GDM1 (cell line): ENCODE measurements at places on chromosomes 2 and 18.
A peak's percentile ranks its signal among the peaks of the same experiment; 100 is the strongest.

- DNase-seq: peak; percentile 72
These were observed 28.3 kb upstream of the TOGARAM2 start for GRCh38 chr2:28952836-28953211.

- DNase-seq: peak; percentile 29
These were observed 37.6 kb downstream of the RMC1 start for GRCh38 chr18:23540867-23541266.

DNA sequence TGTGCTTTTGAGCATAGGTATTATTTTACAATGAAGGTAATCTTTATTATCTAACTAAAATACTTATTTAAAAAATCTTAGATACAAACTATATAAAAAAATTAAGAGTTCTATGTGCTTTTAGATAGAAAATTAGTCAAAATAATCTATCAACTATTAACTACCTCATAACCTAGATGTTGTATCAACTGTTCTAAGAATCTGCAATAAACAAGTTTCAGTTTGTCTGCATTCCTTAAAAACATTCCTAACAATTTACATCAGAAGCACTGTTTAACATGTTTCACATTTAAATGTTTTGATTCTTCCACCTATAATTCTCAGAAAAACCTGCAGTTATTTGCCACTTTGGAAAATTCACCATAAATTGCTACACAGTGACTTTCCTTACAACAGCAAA is 33.3 kb downstream of the NDUFS1 start:
- DNase-seq: no peak

GRCh38 chr18:77111449-77111848 is 21.1 kb downstream of the MBP start:
- no peak for DNase-seq

GRCh38 chr18:79748321-79749180 is 49.2 kb upstream of the KCNG2 start:
- no peak for DNase-seq

DNA sequence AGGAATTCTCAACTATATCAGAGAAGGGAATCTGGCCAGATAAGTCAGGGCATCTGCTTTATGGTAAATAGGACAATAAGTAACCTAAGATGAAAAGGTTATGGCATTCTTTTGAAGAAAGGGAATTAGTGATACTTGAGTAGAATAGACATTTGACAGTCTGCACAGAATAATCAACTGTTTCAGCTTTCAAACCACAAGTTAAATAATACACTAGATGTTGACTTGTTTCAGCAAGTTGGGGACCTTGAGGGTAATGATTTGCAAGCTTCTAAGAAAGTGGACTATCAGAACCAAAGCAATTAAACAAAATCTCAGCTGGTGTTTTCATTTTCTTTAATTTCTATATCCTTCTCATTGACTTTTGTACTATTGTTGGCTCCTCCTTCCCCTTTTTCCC is 54.5 kb downstream of the SLC39A10 start:
- DNase-seq: no peak

GRCh38 chr2:206776432-206776831 is 11.0 kb downstream of the FASTKD2 start:
- no peak for DNase-seq

GRCh38 chr2:20223407-20224163 is 1.3 kb downstream of the SDC1 start:
- DNase-seq: no peak

DNA sequence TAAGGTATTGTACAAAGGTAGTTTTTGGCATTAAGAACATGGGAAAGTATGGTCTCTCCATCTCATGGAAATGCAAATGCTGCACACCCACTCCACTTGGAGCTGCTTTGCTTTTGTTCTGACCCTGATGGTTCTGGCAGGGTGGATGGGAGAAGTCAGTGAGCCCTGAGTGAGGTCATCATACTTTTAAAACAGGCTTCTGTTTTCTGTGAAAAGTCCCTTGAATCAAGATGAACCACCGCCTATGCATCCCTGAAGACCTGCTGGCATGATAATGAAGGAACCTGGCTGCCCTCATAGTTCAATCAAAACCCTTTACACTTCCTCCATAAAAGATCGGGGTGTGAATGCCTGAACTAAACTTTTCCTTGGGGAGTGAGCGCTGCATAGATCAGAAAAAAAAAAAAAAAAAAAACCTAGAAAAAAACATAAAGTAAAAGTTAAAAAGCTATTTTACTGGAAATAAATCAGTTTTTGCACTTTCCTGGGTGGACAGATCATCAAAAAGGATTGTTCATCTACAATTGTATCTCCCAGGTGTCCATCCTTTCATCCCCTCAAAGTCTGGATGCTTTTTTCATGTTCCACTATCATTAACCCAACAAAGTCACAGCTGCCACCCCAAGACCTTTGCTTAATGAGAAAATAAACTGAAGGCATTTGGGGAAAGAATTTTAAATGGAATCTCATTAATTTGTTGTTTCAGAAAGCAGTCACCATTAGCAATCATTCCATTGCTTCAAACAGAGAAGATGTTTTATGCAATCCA is 728.1 kb upstream of the DDX18 start:
- DNase-seq: no peak

- no peak for DNase-seq
These were observed 1430.4 kb upstream of the ACVR2A start for GRCh38 chr2:146414456-146414855.

GRCh38 chr18:32420084-32420750 is 50.5 kb downstream of the GAREM1 start:
- no peak for DNase-seq

DNA sequence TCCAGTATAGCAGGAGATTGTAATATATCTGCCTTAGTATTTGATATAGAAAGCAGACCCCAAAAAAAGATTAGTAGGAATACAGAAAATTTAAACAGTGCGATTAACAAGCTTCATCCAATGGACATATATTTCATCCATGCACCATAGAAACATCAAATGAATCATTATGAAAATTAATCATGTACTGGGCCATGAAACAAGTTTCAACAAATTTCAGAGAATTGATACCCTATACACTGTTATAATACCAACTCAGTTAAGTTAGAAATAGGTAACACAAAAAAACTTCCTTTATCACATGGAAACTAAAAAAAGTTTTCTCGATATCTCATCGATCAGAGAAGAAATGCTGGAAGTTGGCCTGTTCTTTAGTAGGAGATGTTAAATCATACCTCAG is 192.1 kb upstream of the STON1 start:
- no peak for DNase-seq

DNA sequence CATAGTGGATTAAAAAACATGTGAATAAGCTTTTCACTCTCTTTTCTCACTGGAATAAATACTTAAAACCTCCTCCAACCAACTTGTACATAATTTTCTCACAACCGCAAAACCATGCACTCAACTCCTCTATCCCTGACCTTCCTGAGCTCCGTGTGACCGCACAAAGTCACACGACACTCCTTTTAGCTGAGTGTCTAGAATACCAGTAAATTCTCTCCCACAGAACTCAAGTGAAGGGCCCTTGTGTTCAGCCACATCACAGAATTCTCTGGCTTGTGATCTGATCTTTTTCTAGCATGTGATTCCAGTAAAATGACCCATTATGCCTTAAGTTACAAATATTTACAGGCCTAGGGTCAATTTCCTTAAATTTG is 91.2 kb upstream of the ARL4C start:
- DNase-seq: no peak

DNA sequence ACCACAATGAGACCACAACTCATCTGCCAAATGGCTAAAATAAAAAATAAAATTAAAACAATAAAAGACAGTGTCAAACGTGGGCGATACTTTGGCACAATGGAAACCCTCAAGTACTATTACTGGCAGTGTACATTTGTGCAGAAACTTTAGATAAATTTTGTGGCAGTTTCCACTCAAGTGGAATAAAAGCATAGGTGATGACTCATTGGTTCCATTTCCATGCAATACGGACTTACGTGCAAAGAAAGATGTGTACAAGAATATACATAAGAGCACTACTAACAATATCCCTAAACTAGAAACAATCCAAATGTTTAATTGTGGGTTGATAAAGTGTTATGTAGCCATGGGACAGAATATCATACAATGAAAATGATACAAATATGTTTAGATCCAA is 259.0 kb upstream of the HNMT start:
- no peak for DNase-seq

DNA sequence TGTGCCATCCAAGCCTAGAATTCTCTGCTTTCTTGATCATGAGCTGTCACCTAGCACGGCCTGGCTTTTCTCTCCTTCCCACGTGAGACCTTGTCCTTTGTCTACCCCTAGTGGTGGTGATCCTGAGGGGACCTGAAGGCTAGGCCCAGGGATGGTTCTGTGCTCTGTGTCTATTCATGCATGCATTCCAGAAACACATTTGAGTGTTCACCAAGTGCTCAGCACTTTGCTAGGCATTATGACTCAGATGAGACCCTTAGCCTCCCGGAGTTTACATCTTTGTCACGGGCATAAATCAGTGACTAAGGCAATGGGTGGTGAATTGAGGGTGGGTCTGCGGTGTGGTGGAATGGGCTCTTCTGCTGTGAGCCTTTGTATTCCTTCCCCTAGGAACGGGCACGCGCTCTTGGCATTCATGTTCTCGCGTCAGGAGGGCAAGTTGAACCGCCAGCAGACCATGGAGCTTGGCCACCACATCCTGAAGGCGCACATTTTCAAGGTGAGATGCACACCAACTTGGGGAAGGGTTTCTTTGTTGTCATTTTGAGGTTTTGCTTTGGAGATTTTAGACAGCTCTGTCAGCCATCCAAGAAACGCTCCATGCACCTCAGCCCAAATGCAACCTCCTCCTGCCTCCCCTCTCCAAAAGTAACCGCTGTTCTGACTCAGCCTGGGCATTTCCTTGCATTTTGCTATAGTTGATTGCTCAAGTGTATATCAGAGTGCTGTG is 100.9 kb downstream of the WDSUB1 start:
- peak; percentile 40 for DNase-seq

GRCh38 chr18:12338382-12338781 is 30.3 kb downstream of the TUBB6 start:
- no peak for DNase-seq

DNA sequence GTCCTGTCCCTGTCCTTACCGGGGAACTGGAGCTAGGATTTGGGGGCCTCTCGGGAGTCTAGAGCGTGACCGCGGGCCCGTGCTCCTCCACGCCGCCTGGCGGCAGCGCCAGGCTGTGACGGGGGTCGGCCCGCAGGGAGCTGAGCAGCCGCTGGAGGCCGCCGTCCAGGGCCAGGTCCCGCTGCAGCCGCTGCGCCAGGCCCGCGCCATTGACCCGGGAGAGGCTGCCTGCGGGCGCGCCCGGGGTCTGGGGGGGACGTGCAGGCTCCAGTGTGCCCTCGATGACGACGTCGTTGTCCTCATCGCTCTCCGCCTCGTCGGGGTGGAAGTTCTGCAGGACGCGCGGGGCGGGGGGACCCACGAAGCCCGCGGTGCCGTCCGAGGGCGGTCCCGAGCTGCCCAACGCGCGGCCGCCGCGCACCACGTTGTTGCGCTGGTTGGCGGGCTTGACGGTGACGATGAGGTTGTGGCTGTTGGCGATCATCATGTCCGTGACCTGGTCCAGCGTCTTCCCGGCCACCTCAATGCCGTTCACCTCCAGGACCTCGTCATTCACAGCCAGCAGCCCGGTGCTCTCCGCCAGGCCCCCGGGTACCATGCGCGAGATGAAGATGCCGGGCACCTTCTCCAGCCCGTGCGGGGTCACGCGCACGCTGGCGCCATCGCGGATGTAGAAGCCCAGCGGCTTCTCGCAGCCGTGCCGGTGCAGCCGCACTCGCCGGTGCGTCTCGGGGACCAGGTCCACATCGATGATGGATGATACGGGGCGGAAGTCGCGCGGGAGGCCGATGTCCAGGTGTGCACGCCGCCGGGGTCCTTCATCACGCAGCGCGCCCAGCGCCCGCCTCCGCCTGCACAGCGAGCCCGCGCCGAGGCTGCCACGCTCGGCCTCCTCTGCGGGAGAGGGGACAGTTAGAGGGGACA is 50.9 kb downstream of the ADNP2 start:
- no peak for DNase-seq
